ENCODE measurements at places on chromosomes 7 and 10.

- no peak for DNase-seq
These were observed 101.3 kb downstream of the SDHAF3 start for GRCh38 chr7:97218767-97219166.

- peak; percentile 21 for DNase-seq
These were observed 76.6 kb downstream of the HDAC9 start for GRCh38 chr7:18572154-18572553.

GRCh38 chr7:121446526-121446925, 50.4 kb upstream of the FAM3C start:
- no peak for DNase-seq

DNA sequence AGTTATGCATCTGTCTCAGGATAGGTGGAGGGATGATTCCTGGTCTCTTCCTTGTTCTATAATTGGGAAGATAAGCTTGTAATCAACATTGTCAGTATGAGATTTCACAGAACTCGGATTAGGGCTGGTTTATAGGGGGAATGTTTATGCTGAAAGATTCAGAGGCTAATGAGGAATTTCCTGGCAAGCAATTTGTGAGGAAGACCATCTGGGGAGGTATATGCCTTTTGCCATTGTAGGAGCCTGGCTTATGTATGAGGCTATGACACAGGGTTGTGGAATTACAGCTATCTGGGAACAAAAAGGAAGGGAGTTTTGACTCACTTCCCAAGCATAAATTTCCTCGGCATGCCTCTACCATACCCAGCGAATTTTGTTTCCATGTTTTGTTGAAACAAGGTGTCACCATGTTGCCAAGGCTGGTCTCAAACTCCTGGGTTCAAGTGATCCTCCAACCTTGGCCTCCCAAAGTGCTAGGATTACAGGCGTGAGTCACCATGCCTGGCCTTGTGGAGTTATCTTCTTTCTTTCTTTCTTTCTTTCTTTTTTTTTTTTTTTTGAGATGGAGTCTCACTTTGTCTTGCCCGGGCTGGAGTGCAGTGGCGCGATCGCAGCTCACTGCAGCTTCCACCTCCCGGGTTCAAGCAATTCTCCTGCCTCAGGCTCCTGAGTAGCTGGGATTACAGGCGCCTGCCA, 1.6 kb upstream of the COPS6 start:
- no peak for DNase-seq

DNA sequence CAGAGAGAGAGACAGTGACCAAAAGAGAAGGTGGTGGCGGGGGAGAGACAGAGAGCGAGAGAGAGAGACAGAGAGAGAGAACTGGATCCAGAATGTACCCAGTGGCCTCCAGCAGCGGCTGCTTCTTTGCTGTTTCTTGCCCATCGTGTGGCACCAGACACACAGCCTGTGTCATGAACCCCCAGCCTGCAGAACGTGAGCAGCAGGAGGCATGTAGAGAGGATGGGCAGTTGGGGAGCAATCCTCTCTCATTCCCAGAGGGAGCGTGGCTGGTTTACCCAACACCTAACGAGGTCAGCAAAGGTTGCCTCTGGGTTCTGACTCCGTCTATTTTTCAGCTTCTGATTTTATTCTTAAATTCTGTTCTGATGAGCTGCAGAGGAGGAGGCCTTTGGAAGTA, 168.1 kb downstream of the ADARB2 start:
- no peak for DNase-seq

DNA sequence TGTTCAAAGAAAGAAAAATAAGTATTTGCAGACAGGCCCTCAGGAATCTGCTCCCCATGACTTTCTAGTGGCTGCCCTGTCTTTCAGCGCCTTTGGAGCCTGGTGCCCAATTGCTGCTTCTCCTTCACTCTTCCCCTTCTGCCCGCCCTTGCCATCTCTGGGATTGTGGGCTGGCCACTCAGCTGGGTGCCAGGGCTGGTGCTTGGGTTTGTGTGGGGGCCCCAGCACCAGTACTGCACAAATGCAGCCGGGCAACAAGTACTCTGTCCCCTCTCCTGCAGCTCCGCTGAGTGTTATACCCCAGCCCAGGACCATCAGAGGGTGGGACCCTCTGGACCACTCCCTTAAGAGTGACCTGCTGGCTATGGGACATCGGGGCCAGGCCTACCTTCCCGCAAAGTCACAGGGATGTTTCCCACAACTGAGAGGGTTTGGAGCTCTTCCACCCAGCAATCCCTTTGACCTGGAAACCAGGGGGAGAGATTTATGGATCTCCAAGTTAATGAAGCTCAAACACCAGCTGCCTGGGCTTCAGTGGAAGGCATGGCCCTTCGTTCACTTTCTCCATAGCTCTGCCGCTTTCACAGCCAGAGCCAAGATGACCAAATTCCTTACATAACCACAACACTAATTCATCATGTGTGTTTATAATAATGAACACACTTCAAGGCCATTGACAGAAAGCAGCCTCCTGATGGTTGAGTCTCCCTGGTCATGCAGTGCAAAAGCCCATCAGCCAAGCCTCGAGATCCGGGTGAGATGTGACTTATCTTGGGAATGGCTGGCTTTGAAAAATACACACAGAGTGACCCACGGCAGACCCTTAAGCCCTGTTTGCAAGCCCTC, 313.9 kb upstream of the ZNF32 start:
- no peak for DNase-seq

GRCh38 chr7:17679458-17679857, 260.8 kb downstream of the SNX13 start:
- DNase-seq, result no peak

DNA sequence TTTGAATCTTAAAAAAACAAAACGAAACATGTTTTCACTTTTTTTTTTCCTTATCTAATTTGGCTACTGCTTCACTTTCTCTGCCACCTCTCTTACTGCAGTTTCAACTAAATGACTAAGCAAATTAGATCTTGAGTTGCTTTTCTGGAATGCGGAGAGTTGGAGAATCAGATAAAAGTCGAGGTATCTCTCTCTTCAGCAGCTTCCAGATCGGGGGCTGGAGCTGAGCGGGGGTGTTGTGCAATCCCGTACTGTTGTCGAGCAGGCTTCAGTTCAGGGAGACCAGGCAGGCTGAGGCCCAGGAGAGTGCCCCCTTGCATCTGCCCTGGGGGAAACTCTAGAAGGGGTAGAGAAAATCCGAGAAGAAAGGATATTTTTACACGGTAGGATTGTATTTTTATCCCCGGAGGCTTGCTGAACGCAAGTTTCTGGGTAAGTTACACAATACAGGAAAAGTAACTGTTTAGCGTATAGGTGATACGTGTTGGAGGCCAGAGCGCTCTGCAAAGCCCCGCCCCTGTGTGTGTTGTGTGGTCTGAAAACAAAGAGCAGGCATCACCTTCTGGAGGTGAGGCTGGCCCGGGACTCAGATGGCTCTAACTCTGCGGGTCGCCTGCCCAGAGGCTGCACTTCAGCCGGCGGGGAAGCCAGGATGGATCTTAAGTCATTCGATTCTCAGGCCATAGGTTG, 116.6 kb downstream of the KLF6 start:
- no peak for DNase-seq

- DNase-seq, result no peak
These were observed 206.3 kb downstream of the FANK1 start for GRCh38 chr10:126102636-126103035.

- DNase-seq, result no peak
These were observed 88.0 kb downstream of the FANK1 start for GRCh38 chr10:125984346-125984745.

- no peak for DNase-seq
These were observed 142.5 kb upstream of the LRRTM3 start for GRCh38 chr10:66783316-66783715.

DNA sequence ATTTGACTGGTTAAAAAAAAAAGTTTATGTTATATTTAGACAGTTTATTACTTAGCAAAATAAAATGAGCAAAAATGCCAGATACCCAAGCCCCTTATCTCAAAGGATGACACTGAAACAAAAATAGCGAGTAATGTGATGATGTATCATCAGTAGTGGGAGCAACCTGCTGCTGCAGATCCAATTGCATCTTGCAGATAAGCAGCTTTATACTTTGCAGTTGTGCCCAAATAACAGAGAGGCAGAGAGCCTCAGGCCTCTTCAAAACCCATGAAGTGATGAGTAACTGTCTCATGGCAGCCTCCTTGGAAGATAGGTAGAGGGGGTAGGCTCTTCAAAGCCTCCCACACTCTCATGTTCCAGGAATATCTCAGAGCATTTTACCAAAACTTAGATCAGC, 468.2 kb upstream of the LRRTM3 start:
- no peak for DNase-seq

DNA sequence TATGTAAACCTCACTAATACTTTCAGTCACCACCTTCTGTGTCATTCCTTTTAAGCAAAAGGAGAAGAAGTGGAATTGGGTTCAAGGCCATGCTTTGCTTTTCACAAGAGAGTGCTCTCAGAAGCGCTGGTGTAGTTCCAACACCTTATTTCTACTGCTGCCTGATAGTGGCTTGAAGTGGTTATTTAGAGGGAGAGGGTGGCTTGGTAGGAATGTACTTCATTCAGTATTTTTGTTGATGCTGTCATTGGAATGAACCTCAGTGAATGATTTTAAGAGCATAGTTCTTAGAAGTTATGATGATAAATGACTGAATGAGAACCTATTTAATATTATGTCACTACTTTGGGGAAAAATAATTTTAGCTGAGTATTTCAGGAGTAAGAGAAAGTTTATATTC, 396.7 kb downstream of the EXOC4 start:
- no peak for DNase-seq

GRCh38 chr10:104424719-104425118, 71.1 kb downstream of the CFAP58 start:
- DNase-seq, result no peak

- DNase-seq, result peak; percentile 55
These were observed 138.1 kb downstream of the HERPUD2 start for GRCh38 chr7:35556515-35557471.

- no peak for DNase-seq
These were observed 310.6 kb downstream of the HDAC9 start for GRCh38 chr7:18806177-18806576.

GRCh38 chr7:157719008-157719682, 382.3 kb downstream of the DNAJB6 start:
- DNase-seq, result no peak

- peak; percentile 71 for DNase-seq
These were observed 57.2 kb upstream of the ECHDC3 start for GRCh38 chr10:11684717-11685645.

DNA sequence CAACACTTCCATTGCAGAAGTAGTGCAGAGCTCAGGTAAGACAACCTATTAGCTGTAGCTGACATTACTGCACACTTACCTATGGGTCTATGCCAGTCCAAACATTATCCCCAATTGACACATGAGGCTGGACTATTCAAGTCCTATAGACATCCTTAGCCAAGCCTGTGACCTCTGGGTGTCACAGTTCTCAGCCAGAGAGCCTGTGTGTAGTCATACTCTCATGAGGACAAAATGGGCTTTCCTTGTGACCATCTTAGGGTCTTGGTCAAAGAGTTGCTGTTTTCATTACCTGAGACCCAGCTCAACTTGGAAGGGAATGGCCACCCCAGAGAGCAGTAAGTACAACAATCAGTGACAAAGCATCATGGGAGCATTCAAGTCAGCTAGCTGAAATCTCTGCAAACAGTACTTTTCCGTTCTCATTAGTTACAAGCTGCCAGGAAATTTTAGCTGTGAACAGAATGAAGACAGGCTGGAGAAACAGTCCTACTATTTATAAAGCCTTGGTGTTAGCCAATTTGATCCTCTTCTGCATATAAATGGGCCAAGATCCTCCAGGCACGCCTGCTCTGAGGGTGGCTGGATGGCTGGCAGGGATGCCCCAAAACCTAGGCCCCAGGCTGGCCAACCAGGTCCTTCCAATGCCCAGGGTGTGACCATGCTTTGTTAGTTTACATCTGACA, 44.3 kb downstream of the NUDCD3 start:
- DNase-seq, result no peak

Data from inflammatory macrophage (primary cell).